Cardiac fibroblast (primary cell): ENCODE measurements at places on chromosomes 7 and 10.

DNA sequence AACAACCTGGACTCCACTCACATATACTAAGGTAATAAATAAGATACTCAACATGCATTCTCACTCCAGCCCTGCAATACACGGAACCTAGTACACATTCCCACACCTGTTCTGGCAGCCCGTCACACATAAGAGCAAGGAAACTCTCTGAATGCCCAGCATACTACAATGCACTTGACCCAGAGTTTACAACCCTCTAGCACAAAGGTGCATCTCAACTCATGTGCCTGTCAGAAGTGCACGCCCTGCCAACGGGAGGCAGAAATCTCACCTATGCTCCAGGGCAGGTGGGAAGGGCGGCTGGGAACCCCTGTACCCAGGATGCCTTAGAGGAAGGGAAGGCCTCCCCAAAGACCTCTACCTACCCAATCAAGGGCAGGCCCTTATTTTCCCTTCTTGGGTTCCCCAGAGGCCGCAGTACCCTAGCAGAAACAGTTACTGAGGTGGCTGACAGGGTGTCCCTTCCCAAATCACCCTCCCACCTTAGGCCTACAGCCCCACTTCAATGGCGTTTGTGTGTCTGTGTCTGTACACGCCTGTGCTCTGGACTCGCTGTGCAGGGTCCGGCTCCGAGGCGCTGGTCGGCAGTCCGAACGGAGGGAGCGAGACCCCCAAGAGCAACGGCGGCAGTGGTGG lies 2.0 kb downstream of the EVX1 start:
- no peak for DNase-seq

- DNase-seq: no peak
Observed at GRCh38 chr7:122298131-122298530, 6.4 kb downstream of the FEZF1 start.

DNA sequence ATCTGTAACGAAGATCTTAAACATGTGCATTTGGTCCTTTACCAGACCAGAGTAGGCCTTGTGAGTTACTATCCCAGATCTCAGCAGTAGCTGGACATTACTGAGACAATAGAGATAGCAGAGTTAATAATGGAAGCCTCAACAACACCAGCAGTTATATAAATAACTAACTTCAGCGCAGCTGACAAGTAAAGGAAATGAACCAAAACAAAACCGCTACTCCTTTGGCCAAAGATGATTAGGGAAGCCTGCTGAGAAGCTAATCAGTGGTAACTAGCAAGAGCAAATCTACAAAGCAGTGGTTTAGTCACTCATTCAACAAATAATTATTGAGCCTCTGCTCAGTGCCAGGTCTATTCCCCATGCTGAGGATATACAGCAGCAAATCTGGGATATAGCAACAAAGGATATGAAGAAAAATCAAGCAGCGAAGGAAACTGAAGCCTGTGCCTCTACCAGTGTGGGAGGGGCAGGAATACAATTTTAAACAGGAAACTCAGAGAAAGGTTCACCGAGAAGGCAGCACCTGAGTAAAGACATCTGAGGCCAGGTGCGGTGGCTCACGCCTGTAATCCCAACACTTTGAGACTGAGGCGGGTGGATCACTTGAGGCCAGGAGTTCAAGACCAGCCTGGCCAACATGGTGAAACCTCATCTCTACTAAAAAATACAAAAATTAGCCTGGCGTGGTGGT lies 103.6 kb downstream of the ELMO1 start:
- DNase-seq: no peak

GRCh38 chr10:121524157-121524817 lies 74.0 kb downstream of the FGFR2 start:
- no peak for DNase-seq

DNA sequence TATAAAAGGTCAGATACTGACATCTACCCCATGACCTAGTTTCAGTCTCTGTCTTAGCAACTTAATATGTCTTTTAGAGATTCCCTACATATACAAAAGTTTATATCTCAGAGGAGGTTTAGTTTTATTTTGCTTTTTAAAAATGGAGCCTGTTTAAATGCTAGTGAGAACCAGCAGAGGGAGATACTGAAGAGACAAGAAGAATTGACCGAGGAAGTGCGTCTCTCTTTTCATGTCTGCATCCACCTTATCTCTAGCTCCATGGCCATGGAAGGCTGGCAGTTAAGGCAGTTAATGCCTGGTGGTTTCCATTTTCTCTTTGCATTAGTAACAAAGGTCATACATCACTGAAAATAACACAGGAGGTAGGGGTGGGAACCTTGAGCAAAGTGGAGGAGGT lies 10.7 kb downstream of the SUV39H2 start:
- DNase-seq: peak; percentile 22

DNA sequence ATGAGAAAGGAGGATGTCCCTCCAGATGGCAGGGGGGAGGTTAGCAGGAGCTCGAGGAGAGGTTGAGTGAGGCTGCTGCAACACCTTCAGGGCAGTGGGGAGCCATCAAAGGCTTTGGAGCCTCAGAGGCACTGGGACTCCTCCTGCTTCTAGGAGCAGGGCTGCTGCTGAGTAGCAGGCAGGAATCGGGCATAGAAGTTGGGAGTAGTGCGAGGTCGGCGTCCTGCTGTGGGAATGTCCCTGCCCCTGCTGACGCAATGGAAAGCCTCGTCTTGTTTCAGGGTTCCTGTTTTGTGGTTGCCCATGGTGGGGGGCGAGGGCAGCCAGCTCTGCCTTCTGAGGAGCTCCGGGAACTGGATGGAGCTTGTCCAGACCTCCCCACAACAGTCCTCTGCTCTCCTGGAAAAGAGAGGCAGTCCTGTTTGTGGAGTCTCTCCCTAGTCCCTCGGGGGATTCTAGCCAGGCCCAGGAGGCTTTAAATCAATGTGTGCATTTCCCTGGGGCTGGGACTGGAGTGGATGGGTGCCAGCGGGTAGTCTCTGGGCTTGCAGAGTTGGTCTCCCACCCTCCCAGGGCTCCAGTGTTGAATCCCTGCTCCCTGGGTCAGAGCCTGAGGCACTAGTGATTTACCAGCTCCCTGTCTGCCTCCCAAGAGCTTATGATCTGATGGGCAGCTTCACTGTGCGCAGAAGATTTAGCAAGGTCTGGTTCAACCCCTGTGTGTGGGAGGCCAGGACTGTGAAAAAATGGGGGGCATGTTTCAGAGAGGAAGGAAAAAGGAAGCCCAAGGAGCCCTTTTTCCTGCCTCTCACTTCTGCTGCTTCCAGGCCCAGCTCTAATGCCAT lies 98.7 kb upstream of the PPIF start:
- DNase-seq: no peak

DNA sequence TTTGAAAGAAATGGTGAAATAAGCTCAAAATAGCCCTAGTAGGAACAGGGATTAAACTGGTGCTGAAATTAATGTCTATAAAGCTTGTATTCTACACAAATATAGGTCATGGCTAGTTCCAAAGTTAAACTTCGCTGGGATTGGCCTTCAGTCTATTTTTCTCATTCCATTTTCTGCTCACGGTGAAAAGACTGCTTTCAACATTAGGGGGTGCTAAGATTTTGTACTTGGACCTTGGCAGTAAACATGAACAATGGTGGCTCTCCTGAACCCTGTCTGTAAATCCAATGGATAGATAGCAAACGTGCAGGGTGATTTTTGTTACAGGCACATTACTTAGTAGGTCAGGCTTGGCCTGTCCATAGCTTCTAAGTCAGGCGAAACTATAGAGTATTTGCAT lies 36.0 kb upstream of the RSU1 start:
- peak; percentile 81 for DNase-seq

DNA sequence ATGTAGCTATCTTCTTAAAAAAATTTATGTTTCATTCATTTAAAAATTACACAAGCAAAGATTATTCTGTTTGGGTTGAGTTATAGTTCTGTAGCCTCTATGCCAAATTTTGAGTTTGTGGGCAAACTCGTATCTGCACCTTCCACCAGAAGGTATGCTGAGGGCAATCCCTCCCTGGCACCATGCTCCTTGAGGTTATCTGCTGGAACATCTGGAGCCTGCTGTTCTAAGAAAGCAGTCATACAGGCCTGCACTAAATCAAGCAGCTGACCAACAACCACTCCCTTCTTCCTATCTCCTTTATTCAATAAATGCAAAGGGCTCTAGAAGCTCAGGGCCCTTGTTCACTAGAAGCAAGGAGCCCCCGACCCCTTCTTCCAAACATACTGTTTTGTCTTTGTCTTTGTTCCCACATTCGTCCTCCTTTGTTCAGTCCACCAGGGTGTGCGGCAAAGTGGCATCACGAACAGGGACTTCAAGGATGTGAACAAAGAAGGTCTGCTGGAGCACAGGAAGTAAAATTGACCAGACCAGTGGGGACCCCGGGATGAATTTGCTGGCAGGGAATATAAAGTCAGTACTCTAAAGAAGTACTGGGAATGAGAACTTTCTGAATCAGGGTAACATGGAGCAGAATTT lies 36.4 kb downstream of the OR13A1 start:
- no peak for DNase-seq

- DNase-seq: no peak
Observed at GRCh38 chr7:75033826-75034225, 39.8 kb downstream of the RCC1L start.

- DNase-seq: no peak
Observed at GRCh38 chr7:150568714-150569113, 1.5 kb downstream of the GIMAP4 start.

DNA sequence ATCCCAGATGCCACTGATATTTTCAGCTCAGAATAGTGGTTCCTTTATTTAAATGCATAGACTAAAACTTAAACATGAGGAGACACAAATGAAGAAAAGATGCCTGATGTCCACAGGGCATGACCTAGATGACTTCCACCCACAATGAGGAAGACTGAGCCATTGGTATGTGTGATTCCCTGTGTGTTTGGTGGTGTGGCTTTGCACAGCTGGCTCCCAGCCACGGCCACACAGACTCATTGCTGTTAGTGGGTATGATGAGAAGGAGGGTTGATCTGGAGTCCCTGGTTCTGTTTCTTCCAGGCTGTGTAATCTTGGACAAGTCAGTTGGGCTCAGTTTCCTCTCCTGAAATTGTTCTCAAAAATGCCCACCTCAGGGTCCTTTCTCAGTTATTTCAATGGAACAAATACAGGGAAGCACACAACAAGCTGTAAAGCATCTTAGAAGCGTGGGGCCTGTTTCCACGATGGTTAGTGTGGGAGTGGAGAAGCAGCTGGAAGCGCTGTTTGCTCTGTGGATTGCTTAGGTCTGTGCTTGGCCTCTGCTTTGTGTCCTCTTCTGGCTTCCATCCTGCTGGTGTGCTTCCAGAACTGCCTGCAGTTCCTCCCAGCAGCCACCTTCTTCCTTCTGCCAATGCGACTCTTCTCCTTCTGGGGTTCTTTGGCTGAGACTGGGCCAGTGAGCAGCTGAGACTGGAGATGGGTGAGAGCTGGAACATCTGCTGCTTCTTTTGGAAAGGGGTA lies 303.7 kb downstream of the BMPER start:
- DNase-seq: no peak

DNA sequence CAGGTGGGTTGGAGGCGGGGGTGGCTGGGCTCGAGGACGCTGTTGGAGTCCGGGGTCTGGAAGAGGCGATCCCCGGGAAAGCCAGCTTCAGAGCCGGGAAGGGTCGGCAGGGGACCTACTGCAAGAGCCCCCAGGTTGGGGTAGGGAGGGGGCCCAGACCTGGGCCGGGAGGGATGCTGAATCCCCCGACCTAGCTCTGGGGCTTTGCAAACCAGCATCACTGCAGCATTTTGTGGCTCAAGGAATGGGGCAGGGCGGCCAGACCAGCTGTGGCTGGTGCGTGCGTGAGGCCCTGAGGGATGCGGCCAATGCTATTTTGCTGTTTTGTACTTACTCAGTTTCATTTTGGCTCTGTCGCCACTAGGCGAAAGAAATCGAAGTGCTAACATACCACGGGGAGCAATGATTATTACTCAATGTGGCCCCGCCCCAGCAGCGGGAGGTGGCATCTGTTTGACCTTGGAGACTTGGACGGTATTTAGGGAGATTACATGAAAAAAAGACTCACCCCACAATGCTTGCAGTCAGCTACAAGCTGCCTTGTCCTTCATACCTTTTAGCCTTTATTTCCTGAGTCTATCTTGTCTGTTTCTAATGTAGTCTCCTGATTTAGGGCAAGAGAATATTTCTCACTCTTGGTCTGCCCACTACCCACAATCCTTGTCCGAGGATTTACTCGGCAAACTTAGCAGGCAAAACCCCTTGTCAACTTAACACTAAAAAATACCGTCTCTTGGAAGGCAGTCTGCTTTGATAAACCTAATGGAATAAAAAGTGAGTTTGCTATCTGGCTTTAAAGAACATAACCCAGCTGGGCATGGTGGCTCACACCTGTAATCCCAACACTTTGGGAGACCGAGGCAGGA lies 16.2 kb downstream of the HSPB1 start:
- peak; percentile 92 for DNase-seq

- DNase-seq: no peak
Observed at GRCh38 chr7:81264116-81264515, 345.3 kb upstream of the SEMA3C start.

DNA sequence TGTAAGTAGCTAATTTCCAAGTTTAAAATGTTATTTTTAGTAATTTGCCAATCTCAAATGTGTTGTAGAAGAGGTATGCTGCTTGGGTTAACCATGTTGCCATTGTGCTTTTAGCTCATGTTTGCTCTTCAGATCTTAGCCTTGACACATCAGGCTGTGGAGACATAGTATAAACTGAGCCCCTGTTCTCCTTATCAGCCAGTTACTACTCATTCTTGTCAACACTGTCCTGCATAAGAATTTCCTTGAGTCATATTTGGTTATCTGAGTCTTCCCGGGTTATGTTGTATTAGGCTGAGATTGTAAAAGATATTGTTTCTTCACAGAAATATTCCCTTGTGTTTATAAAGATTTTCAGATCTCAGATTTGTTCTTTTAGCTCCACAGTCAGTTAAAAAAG lies 4.1 kb downstream of the SSBP1 start:
- no peak for DNase-seq

- peak; percentile 61 for DNase-seq
Observed at GRCh38 chr7:149883452-149883861, 9.7 kb downstream of the ATP6V0E2 start.

DNA sequence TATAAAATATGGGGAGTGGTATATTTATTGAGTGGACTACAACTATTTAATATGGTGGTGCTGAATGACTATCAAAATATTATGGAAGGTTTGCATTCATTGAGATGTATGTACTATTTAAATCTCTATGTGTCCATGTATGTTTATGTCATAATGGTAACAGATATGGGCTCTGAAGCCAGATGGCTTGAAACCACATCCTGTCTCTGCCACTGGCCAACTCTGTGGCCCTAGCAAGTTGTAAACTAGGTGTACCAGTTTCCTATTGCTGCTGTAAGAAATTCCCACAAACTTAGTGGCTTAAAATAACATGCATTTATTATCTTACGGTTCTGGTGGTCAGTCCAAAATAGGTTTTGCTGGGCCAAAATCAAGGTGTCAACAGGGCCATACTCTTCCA lies 198.1 kb upstream of the NFE2L3 start:
- DNase-seq: no peak

DNA sequence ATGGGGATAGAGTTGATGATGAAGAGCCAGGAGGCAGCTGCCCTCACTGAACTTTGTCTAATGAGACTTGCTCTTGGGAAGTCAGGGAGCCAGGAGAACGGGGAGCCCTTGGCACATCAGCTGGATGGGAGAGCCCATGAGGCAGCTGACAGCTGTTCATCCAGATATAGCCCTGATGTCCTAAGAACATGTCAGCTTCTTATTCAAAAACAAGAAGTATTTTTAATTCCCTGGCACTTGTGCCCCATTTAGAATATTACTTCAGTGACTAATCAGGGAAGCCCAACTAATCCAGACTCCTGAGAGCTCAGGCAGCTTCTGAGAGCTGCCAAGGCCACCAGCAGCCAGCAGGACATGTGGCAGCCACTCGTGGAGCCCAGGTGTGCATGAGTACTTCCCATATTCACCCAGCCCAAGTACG lies 363.4 kb downstream of the GRID1 start:
- no peak for DNase-seq
